Urinary bladder (tissue), 4 donors: ENCODE measurements at places on chromosomes 1 and 21. TPM values are rescaled to one million over a fixed set of nuclear protein-coding genes. Genes with fewer than 3 reads are reported as not detected.

Gene FCGR1A
- total RNA-seq: 10.4 TPM

Gene CELA3A
- total RNA-seq: not detected

Gene SLFNL1
- total RNA-seq: 0.69 TPM

DNA sequence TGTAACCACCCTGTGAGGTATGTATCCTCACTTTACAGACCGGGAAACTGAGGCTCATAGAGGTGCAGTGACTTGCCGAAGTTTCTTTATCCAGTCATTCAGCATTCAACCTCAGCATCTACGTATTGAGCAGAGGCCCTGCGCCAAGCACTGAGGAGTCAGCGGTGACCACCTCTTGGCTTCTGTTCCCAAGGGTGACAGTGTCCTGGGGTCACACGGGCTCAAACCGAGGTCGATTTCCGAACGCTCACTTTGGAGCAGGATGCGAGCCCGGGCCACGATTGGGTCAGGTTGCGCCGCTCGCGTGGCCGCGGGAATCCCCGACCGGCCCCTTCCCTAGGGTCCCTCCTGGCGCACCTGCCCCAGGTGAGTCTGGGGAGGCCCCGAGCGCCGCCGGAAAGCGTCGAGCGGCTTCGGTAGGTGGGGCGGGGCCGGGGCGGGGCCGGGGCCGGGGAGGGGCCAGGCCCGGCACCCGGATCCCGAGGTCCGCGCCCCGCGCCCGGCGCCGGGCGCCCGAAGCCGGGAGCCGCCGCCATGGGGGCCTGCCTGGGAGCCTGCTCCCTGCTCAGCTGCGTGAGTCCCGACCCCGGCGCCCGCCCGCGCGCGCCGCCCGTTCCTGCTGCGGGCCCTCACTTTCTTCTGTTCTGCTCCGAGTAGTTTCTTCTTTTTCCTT, at the start of gene SERINC2:
SERINC2 (plus strand) TSS at position 482 of the 673 bp plus-strand sequence; CDS start at position 535, 53 bp downstream.
- no peak for DNase-seq

DNA sequence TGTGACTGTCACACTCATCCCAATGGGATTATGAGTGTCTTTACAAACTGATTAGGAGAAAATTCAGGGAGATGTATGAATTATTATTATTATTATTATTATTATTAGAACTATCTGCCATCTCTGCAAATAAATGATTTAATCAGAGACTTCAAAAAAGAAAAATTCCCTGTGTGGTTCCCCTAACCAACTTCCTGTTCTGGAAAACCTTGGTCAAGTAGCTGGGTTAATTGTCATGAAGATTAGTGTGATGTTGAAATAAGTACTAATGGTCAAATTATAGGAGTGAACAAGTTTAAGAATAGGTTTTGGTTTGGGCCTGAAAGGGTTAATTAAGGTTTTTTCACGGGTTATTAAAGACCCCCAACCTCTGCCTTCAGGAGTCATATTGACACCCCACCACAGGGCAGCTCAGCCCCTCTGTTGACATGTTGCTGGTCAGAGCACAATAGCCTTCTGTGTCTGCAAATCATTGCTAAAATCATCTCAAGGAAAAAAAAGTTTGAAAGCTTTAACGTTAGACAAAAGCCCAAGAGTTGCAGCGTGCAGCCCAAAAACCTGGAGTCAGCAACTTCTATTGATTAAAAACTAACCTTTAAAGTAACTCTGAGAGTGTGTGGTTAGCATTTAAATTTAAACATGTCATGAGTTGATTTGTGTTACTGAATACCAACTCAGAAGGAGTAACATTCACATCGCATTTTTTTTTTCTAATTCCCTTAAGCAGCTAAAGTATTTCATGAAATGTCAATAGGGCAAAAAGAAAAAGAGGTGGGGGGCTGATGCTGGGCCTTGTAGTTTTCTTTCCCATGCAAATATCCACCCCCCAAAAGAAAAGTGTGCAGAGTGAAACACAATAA, 272.5 kb downstream of the TM2D1 start:
- no peak for DNase-seq
